ENCODE measurements at places on chromosomes 13 and 19.

DNA sequence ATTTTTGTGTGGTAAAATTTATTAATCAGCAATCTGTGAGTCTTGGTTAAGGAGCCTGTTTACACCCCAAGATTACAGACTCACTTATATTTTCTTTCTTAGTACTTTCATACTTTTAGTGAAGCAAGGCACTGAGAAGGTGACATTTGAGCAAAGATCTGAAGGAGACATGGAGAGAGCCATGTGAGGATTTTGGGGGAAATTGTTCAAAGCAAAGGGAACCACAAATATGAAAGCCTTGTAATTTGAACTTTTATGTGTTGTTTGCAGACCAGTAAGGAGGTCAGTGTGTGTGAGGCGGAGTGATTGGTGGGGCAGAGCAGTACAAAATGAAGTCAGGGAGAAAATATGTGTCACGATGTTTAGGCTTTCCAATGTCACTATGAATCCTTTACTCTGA lies 140.7 kb upstream of the KLF12 start:
- no peak overlapping the region for H3K27ac ChIP-seq
- no peaks in the 10 kb centered on the region for H3K36me3 ChIP-seq
- peaks cover 1% of the 10 kb centered on the region for H3K27me3 ChIP-seq
- DNase-seq = no peak
- H3K4me1 ChIP-seq = no peaks in the 10 kb centered on the region

DNA sequence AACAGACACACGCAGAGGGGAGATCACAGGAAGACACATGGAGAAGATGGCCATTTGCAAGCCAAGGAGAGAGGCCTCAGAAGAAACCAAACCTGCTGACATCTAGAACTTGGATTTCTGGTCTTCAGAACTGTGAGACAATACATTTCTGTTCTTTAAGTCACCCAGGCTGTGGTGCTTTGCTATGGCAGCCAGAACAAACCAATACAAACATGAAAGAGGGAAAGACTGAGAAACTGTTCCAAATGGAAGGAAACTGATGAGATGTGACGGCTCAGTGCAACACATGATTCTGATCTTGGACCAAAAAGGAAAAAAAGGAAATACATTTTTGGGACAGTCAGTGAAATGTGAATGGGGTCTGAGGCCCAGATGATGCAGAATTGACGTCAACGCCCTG lies 30.2 kb upstream of the SACS start:
- peaks cover 2% of the 10 kb centered on the region for H3K4me1 ChIP-seq
- no peak for DNase-seq
- no peak overlapping the region for H3K4me3 ChIP-seq
- H3K27me3 ChIP-seq = no peaks in the 10 kb centered on the region

GRCh38 chr19:35592226-35592625 lies 6.3 kb downstream of the PMIS2 start:
- H3K4me3 ChIP-seq = no peak overlapping the region
- no peaks in the 10 kb centered on the region for H3K36me3 ChIP-seq
- H3K4me1 ChIP-seq = no peaks in the 10 kb centered on the region
- no peak overlapping the region for H3K27ac ChIP-seq

DNA sequence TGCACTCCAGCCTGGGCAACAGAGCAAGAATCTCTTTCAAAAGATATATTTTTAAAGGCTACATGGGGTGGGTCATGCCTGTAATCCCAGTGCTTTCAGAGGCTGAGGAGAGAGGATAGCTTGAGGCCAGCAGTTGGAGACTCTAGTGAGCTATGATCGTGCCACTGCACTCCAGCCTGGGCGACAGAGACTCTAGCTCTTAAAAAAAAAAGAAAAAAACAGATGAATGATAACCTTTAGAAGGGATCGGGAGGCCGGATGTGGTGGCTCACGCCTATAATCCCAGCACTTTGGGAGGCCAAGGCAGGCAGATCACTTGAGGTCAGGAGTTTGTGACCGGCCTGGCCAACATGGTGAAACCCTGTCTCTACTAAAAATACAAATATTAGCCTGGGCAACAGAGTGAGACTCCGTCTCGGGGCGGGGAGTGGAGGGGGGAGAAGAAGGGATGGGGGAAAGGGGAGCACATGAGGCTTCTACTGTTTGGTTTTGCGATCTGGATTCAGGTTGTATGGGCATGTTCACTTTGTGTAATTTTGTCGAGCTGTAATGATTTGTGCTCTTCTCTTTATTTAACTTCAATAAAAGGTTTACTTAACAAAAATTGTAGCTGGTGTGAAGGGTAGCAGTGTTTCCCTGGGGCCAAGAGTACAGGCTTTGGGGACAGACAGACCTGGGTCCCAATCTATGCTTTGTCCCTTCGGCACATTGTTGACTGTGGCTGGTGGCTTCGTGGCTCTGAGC lies 1.1 kb upstream of the PSMC4 start:
- DNase-seq = no peak
- peaks cover 12% of the 10 kb centered on the region for H3K36me3 ChIP-seq
- H3K4me1 ChIP-seq = peaks cover 16% of the 10 kb centered on the region
- H3K27ac ChIP-seq = peak overlapping the region; percentile 30
- H3K4me3 ChIP-seq = peak overlapping the region; percentile 97

DNA sequence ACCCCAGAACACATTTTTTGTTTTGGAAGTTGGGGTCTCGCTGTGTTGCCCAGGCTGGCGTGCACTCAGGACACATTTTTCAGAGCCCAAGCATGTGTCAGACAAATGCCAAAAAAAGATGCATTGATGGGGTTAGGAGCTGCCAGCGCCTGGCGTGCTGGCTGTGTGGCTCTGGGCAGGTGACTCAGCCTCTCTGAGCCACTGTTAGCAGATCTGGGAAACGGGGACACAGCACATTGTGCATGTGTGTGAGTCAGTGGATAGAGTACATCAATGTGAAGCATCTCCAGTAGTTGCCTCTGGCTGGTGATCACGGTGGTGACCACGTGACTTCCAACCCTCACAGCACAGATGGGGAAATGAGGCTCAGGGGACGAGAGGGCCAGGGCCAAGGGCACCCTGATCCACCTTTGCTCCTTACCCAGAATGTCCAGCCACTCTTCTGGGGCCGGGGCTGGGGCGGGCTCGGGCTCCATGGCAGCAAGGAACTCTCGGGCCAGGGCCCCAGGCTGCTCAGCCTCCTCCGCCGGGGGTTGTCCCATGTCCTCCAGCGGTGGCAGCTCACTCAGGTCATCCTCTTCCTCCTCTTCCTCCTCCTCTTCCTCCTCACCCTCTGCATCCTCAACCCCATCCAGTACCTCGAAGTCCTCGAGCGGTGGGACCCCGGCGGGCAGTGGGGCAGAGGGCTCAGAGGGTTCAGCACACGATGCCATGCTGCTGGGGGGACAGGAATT lies 1.9 kb downstream of the FKBP8 start:
- H3K36me3 ChIP-seq = peaks cover 11% of the 10 kb centered on the region
- DNase-seq = no peak
- peaks cover 8% of the 10 kb centered on the region for H3K4me1 ChIP-seq
- no peak overlapping the region for H3K27ac ChIP-seq
- H3K4me3 ChIP-seq = peak overlapping the region; percentile 51

- H3K4me1 ChIP-seq = no peaks in the 10 kb centered on the region
- peaks cover 4% of the 10 kb centered on the region for H3K27me3 ChIP-seq
- H3K4me3 ChIP-seq = no peak overlapping the region
- DNase-seq = no peak
- no peaks in the 10 kb centered on the region for H3K36me3 ChIP-seq
- no peak overlapping the region for H3K27ac ChIP-seq
These were observed 57.9 kb upstream of the PCDH8 start for GRCh38 chr13:52906122-52906903.

DNA sequence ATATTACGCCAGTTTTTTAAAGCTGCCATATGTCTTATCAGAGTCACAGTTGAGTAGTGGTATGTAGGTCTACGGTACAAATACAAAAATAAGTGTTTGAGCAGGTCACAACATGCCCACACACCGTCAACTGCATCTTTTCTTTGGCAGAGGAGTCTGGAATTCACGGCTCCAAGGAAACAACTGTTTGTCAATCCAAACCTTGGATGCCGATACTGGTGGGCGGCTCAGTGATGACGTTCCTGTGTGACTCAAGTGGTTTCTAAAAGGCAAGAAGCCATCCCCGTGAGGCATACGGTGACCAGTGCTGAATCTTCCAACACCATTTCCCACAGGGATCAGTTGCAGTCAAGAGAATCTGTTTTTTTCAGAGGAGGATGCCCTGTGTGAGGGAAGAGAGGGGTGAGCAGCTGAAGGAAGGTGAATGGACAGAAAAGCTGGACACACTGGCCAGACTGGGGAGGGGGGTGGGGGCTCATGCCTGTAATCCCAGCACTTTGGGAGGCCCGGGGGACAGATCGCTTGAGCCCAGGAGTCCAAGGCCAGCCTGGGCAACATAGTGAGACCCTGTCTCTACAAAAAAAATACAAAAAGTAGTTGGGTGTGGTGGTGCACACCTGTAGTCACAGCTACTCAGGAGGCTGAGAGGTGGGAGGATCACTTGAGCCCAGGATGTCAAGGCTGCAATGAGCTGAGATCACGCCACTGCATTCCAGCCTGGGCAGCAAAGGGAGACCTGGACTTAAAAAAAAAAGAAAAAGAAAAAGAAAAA lies 22.8 kb upstream of the CEBPG start:
- H3K36me3 ChIP-seq = no peaks in the 10 kb centered on the region
- no peaks in the 10 kb centered on the region for H3K27me3 ChIP-seq
- no peak overlapping the region for H3K27ac ChIP-seq
- no peaks in the 10 kb centered on the region for H3K4me1 ChIP-seq
- no peak overlapping the region for H3K4me3 ChIP-seq
- DNase-seq = no peak

DNA sequence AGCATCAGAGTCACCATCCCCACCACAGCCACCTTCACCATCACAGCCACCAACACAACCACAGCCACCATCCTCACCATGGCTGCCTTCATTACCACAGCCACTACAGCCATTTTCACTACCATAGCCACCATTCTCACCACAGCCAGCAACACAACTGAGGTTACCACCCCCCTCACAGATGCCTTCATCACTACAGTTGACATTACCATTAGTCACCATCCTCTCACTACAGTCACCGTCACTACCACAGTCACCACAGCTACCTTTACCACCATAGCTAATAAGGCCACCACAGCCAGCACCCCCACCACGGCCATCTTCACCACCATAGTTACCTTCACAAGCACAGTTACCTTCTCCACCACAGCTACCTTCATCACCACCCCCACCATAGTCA lies 269.6 kb downstream of the DNAJC15 start:
- no peak overlapping the region for H3K4me3 ChIP-seq
- H3K27me3 ChIP-seq = no peaks in the 10 kb centered on the region
- no peaks in the 10 kb centered on the region for H3K36me3 ChIP-seq
- no peak for DNase-seq
- peaks cover 6% of the 10 kb centered on the region for H3K4me1 ChIP-seq

DNA sequence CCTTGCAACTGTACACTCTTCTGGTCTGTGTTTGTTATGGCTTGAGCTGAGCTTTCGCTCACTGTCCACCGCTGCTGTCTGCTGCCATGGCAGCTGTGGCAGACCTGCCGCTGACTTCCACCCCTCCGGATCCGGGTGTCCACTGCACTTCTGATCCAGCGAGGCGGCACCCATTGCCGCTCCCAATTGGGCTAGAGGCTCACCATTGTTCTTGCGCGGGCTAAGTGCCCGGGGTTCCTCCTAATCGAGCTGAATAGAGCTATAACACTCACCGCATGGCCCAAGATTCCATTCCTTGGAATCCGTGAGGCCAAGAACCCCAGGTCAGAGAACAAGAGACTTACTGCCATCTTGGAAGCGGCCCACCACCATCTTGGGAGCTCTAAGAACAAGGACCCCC lies 2.2 kb upstream of the PSMC4 start:
- peaks cover 16% of the 10 kb centered on the region for H3K4me1 ChIP-seq
- peak overlapping the region; percentile 16 for H3K27ac ChIP-seq
- DNase-seq = no peak
- H3K36me3 ChIP-seq = peaks cover 7% of the 10 kb centered on the region
- H3K27me3 ChIP-seq = peaks cover 14% of the 10 kb centered on the region

GRCh38 chr19:27774827-27775226 lies 1438.1 kb downstream of the UQCRFS1 start:
- H3K27me3 ChIP-seq = peaks cover 6% of the 10 kb centered on the region
- no peaks in the 10 kb centered on the region for H3K4me1 ChIP-seq
- no peak for DNase-seq
- H3K27ac ChIP-seq = no peak overlapping the region

DNA sequence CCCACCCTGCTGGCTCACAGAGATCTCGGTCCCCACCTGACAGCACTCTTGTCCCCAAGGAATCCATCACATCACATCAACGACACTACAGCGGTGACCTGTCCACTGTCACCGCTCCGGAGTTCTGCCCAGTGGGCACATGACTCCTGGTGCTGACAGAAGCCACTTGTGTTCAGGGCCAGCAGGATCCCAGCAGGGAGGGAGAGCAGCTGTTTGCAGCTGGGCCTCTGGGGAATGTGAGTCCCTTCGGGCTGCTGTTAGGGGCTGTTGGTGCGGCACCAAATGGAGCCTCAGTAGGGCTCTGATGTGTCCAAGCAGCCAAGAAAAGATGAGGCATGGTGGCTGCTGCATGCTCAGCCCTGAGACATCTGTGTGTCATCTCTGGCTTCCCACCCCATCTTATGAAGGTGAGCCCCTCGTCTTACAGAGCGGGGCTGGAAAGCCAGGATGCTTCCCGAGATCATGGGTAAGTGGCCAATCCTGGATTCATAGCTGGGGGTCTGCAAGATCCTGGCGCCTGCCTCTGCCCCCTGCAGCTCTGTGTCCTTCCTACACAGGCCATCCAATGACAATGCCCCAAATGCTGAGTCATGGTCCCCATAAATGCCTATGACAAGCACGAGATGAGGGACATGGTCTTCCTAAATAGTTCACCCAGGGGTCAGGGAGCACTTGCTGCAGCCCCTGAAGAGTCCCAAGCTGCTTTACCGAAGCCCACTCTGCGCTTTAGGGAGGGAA lies 56.0 kb downstream of the F2RL3 start:
- no peak overlapping the region for H3K27ac ChIP-seq
- peaks cover 10% of the 10 kb centered on the region for H3K36me3 ChIP-seq
- H3K27me3 ChIP-seq = peaks cover 4% of the 10 kb centered on the region
- no peak overlapping the region for H3K4me3 ChIP-seq

DNA sequence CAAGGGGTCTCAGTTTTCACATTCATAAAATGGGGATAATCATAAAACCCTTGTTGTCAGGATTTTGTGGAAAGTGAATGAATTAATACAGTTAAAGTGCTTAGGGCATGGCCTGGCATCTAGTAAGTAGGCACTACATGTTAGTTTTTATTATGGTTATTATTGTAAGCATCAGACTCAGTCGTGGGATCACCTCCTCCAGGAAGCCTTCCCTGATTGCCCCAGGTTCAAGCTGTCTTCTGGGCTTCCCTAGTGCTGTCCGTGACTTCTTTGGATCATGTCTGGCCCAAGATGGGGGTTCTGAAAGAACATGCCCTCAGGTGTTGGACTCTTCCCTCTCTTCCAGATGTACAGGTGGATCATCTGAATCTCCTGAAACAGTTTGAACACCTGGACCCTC lies 10.7 kb downstream of the NUCB1 start:
- peak overlapping the region; percentile 21 for H3K4me3 ChIP-seq
- H3K27ac ChIP-seq = no peak overlapping the region
- H3K4me1 ChIP-seq = no peaks in the 10 kb centered on the region
- H3K27me3 ChIP-seq = no peaks in the 10 kb centered on the region

- no peak for DNase-seq
- H3K27ac ChIP-seq = peak overlapping the region; percentile 7
- H3K36me3 ChIP-seq = peaks cover 23% of the 10 kb centered on the region
- peaks cover 8% of the 10 kb centered on the region for H3K27me3 ChIP-seq
- H3K4me1 ChIP-seq = no peaks in the 10 kb centered on the region
These were observed 17.9 kb downstream of the BTBD2 start for GRCh38 chr19:1997353-1998233.

GRCh38 chr19:19064098-19064722 lies 416 bp downstream of the SLC25A42 start:
- no peaks in the 10 kb centered on the region for H3K36me3 ChIP-seq
- peak; percentile 62 for DNase-seq
- H3K27ac ChIP-seq = no peak overlapping the region
- H3K4me3 ChIP-seq = peak overlapping the region; percentile 89

GRCh38 chr13:52850396-52851136 lies 2.1 kb upstream of the PCDH8 start:
- H3K36me3 ChIP-seq = no peaks in the 10 kb centered on the region
- peak; percentile 91 for DNase-seq
- H3K4me1 ChIP-seq = peaks cover 27% of the 10 kb centered on the region
- H3K4me3 ChIP-seq = peak overlapping the region; percentile 91

Measured in endothelial cell (in vitro differentiated cells).